Caco-2 (cell line): ENCODE measurements at places on chromosomes 4 and X. TPM values are rescaled to one million over a fixed set of nuclear protein-coding genes. Genes with fewer than 3 reads are reported as not detected.

Gene LONRF3
- total RNA-seq: 0.65 and 0.84 TPM in 2 replicates

Gene CT45A3
- not detected in 2 replicates for total RNA-seq

Gene GAB3
- total RNA-seq: not detected in 2 replicates

Gene OFD1
- 33.9 and 34.0 TPM in 2 replicates for total RNA-seq

Gene ALG13
- total RNA-seq: 36.3 and 40.3 TPM in 2 replicates

DNA sequence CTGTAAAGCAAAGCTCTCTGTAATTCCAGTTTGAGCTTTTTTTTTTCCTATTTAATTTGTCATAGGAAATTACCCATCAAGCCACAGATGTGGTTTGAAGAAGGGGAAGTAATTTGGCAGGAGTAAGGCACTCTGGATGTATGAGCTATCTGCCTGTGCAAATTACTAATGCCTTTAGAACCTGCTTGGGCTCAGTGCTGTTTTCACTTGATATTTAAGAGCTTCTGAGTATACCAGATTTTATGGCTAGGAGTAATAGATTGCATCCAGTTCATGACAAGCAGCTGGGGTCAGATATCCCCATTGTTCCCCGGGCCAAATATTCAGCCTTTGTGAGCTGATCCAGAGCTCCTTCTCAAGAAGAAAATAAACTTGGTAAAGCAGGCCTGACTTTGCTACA, 89.1 kb downstream of the DCAF8L2 start:
- no peaks in the 10 kb centered on the region for H3K4me1 ChIP-seq
- DNase-seq: no peak
- H3K36me3 ChIP-seq: no peaks in the 10 kb centered on the region
- no peak overlapping the region for H3K27ac ChIP-seq

- no peak overlapping the region for H3K4me3 ChIP-seq
- no peaks in the 10 kb centered on the region for H3K36me3 ChIP-seq
- no peaks in the 10 kb centered on the region for H3K4me1 ChIP-seq
- H3K27ac ChIP-seq: no peak overlapping the region
- no peak for DNase-seq
Observed at GRCh38 chr4:21901831-21902230, 46.7 kb downstream of the KCNIP4 start.

DNA sequence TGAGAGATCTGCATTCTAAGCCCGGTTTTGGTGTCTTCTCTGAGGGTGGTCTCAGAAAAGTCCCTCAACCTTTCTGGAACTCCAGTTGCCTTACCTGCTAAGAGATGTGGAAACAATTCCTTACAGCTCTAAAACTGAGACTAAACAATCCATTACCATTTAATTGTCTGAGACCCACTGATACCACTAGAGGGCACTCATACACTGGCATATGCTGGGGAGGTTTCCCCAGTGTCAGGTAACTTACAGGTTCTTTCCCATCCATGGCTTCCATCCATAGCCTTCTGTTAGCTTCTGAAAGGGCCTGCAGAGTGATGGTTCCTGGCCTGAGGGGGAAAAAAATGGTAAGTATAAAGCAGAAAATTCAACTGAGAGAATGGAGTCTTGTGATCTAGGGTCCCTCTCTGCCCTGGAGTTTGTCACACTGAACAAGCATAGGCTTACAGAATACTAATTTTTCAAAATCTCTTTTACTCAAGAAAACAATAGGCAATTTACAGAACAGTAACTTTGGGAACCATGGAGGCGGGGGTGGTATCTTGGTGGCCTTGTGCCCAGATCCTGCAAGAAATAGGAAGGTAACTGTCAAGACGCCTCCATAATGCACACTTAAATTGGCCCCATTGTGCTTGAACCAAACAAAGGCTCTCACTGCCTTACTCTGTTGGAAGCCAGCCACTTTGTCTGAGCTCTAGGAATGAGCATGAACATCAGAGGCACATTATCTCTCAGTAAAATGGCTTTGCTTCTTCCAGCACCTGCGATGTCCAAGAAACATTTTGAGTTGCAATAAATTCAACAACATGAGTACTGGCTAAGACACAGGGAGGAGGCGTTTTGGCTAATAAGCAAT, 236.1 kb downstream of the OPHN1 start:
- H3K36me3 ChIP-seq: no peaks in the 10 kb centered on the region
- H3K4me1 ChIP-seq: no peaks in the 10 kb centered on the region; the same call in 1 of the 2 replicates
- no peaks in the 10 kb centered on the region for H3K27me3 ChIP-seq
- no peak overlapping the region for H3K4me3 ChIP-seq
- no peak overlapping the region for H3K27ac ChIP-seq

DNA sequence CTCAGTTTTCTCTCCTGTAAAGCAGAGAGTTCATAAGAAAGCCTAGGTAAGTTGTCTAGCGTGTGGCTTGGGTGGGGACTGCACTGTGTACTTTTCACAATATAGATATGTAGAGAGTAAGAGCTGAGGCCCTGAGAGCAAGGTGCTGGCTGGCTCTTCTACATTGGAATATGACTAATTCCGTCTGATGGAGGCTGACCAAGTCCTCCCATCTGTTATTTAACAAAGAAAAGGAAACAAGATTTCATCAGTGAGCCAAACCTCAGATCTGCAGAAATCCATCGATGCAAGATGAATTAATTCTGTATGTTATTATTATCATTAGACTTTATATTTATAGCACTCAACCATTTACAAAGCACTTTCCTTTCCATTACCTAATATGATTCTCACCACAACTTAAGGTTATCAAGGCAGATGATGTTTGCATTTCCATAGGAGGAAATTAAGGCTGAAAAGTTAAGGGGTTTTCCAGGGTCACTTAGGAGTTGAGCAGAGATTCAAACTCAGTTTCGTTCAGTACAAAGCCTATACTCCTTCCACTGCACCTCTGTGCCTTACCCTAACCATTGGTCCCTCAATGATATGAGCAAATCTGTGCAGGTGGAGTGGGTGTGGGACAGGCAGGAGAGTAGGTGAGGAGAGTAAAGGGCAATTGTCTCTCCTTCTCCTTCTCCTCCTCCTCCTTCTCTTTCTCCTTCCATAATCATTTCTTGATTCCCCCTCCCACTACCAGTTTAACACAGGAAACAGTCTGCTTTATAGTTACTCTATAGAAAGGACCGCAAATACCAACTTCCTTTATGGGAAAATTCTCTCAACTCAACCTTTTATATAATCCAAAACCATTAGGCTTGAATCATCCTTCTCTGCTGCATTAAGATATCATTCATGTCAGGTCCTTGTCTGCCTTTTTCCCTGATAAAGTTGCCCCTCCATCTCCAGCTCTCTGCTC, 27.6 kb upstream of the SRD5A3 start:
- H3K36me3 ChIP-seq: no peaks in the 10 kb centered on the region
- H3K27me3 ChIP-seq: no peaks in the 10 kb centered on the region
- no peak for DNase-seq

DNA sequence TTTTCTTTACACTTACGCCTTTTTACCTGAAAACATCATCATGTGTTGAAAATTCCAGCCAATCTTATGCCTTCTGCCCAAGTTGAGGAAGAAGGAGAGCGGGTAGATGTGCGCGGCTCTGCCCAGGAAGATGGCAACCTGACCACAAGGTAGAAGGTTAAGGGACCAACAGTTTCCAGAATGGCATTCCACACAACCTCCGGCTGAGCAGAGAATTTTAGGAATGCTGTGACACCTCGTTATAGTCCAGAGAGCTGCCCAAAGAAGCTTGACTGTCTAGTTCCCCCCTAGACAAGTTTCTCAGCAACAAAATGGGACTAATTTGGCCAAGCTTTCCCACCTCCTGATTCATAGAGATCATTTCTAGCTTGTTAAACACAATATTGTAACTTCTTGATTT, 75.1 kb downstream of the CHST7 start:
- no peaks in the 10 kb centered on the region for H3K27me3 ChIP-seq
- no peak for DNase-seq
- no peak overlapping the region for H3K27ac ChIP-seq
- 0 out of 2 replicates have a peak, but pooled peaks cover 1% of the 10 kb centered on the region for H3K36me3 ChIP-seq

- H3K27me3 ChIP-seq: no peaks in the 10 kb centered on the region
- H3K4me1 ChIP-seq: peaks cover 12% of the 10 kb centered on the region; the same call in 1 of the 2 replicates
- no peak for DNase-seq
- no peak overlapping the region for H3K4me3 ChIP-seq
- no peaks in the 10 kb centered on the region for H3K36me3 ChIP-seq
Observed at GRCh38 chr4:37389967-37390580, 145.5 kb downstream of the NWD2 start.

DNA sequence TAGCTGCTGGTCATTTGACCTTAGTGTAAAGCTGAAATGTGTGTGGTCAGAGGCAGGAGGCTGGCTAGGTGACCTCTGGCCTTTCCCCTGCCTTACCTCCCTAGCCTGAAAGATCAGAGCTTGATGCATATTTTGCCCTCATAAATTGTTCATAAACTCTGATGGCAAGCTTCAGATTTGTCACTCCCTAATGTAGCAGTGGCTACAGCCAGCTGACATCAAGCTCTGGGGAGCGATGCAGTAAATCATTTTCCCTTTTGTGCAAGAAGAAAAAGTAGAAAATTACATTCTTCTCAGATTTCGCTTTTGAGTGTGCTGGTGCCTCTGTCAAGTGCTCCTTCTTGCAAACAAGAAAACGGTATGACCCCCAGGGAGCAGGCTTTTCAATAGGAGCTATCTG, 87.7 kb upstream of the MAGEA4 start:
- H3K27ac ChIP-seq: no peak overlapping the region
- DNase-seq: no peak
- H3K4me1 ChIP-seq: 0 out of 2 replicates have a peak, but pooled peaks cover 4% of the 10 kb centered on the region
- H3K36me3 ChIP-seq: no peaks in the 10 kb centered on the region
- no peaks in the 10 kb centered on the region for H3K27me3 ChIP-seq

GRCh38 chr4:94575652-94576051, 123.9 kb downstream of the PDLIM5 start:
- no peaks in the 10 kb centered on the region for H3K36me3 ChIP-seq
- peaks cover 5% of the 10 kb centered on the region for H3K4me1 ChIP-seq
- no peak for DNase-seq

GRCh38 chrX:30282527-30282926, 26.7 kb downstream of the NR0B1 start:
- H3K4me1 ChIP-seq: no peaks in the 10 kb centered on the region
- no peaks in the 10 kb centered on the region for H3K27me3 ChIP-seq
- DNase-seq: no peak
- H3K36me3 ChIP-seq: no peaks in the 10 kb centered on the region
- no peak overlapping the region for H3K4me3 ChIP-seq
- no peak overlapping the region for H3K27ac ChIP-seq

- no peaks in the 10 kb centered on the region for H3K36me3 ChIP-seq
- no peaks in the 10 kb centered on the region for H3K4me1 ChIP-seq
- H3K27me3 ChIP-seq: no peaks in the 10 kb centered on the region; the same call in 1 of the 2 replicates
- H3K27ac ChIP-seq: no peak overlapping the region
Observed at GRCh38 chrX:25599061-25599460, 539.1 kb upstream of the MAGEB18 start.

DNA sequence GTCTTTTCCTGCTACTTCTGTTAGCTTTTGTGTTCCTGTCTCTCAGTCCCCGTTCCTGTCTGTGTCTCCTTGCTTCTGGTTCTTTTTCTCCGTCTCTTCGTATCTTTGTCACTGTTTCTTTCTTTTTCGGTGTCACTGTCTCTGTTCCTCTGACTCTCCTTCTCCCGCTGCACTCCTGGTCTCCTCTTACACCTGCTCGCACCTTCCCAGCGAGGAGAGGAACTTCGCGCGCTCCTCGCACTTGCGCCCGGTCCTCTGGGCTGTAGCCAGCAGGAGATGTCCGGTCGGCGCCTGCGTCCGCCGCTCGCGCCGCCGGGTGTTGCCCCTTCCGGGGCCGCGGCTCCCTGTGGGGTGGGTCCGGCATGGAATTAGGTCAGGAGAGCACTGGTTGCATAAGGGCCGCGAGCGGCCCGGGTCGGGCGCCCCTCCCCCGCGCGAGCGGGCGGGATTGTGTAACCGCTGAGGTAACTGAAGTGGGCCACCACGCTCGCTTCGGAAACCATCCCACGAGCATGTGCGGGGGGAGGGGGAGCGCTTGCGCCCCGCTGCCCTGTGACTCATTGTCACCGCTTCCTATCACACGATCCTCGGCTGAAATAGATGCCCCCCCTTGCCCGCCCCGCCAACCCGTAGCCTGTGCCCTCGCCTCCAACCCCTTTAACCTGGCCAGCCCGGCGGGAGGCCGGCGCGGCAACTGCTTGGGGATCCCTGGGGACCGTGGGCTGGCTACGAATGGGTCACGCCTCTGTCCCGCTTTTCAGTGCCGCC, 1.6 kb downstream of the LONRF3 start:
- H3K36me3 ChIP-seq: no peaks in the 10 kb centered on the region
- peak overlapping the region; percentile 40 for H3K4me3 ChIP-seq
- H3K4me1 ChIP-seq: no peaks in the 10 kb centered on the region
- H3K27me3 ChIP-seq: no peaks in the 10 kb centered on the region; the same call in none of the 2 replicates
- peak; percentile 42 for DNase-seq

DNA sequence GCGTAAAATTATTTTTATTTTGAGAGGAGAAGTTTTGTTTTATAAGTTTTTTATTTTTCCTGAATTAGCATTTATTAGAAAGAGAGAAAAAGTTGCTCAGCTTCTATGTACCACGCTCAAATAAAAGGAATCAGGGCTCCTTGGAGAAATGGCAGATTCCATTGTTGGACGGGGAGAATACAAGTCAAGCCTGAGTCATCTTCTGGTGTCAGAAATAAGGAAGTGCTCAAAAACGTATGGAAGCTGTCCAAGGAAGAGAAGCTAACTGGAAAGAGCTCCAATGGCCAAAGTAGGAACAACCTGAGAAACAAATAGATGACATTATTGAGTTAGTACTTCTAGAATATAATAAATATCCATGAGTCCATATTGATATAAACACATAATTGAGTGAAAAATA, 89.3 kb upstream of the NEIL3 start:
- H3K27me3 ChIP-seq: no peaks in the 10 kb centered on the region
- no peak overlapping the region for H3K4me3 ChIP-seq
- DNase-seq: no peak
- no peaks in the 10 kb centered on the region for H3K4me1 ChIP-seq

DNA sequence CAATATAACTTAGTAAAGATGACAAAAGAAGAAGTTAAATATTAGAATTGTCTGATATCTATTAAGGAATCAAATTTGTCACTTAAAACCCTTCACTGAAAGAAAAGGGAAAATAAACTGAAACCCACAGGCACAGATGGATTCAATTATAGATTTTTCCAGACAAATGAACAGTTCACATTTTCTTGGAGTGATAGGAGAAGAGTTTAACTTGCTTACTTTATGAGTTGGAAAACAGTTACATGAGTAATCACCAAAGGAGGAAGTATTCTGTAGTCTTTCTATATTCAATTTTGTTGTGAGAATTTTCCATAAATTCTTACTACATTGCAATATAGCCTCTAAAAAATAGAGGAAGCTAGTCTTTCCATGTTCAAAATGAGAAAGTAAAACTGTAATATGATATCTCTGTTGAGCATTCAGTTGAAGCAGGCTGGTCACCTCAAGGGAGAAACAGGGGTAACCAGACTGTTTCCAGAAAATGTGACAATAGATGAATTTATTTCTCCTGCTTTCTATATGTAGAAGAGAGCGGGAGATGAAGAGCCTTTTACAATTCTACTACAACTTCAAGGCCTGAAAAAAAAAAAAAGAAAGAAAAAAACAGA, 330.3 kb upstream of the EPHA5 start:
- H3K27me3 ChIP-seq: no peaks in the 10 kb centered on the region
- no peak overlapping the region for H3K27ac ChIP-seq
- peaks cover 4% of the 10 kb centered on the region; the same call in 1 of the 2 replicates for H3K4me1 ChIP-seq
- peak overlapping the region; percentile 65; the same call in 1 of the 2 replicates for H3K4me3 ChIP-seq

DNA sequence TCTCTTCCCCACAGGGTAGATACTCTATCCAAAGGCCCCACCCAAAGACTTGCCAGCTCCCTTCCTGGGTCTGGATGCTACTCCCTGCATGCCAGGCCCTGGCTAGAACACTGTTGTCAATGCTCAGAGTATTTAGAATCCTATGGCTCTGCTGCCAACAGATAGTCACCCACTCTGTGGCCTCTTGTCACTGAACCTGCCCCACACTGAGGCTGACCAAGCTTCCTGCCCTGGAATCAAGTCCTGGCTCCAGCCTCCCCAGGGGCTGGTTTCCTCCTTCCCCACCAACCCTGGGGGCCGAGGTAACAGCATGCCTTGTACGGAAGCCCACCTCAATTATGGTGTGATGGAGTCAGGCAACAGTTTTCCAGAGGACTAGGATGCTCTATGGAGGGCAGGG, 63.3 kb downstream of the EFNB1 start:
- DNase-seq: no peak
- H3K27me3 ChIP-seq: no peaks in the 10 kb centered on the region
- no peak overlapping the region for H3K4me3 ChIP-seq
- no peaks in the 10 kb centered on the region for H3K4me1 ChIP-seq
- no peak overlapping the region for H3K27ac ChIP-seq
